ENCODE measurements at places on chromosomes 2 and 18.
A peak's percentile ranks its signal among the peaks of the same experiment; 100 is the strongest.

GRCh38 chr2:128373451-128374000, 54.9 kb upstream of the HS6ST1 start:
- no peaks in the 10 kb centered on the region for H3K36me3 ChIP-seq
- H3K27me3 ChIP-seq = peaks cover 18% of the 10 kb centered on the region
- H3K4me1 ChIP-seq = peaks cover 13% of the 10 kb centered on the region
- H3K4me3 ChIP-seq = no peak overlapping the region
- H3K27ac ChIP-seq = no peak overlapping the region
- no peak for DNase-seq

DNA sequence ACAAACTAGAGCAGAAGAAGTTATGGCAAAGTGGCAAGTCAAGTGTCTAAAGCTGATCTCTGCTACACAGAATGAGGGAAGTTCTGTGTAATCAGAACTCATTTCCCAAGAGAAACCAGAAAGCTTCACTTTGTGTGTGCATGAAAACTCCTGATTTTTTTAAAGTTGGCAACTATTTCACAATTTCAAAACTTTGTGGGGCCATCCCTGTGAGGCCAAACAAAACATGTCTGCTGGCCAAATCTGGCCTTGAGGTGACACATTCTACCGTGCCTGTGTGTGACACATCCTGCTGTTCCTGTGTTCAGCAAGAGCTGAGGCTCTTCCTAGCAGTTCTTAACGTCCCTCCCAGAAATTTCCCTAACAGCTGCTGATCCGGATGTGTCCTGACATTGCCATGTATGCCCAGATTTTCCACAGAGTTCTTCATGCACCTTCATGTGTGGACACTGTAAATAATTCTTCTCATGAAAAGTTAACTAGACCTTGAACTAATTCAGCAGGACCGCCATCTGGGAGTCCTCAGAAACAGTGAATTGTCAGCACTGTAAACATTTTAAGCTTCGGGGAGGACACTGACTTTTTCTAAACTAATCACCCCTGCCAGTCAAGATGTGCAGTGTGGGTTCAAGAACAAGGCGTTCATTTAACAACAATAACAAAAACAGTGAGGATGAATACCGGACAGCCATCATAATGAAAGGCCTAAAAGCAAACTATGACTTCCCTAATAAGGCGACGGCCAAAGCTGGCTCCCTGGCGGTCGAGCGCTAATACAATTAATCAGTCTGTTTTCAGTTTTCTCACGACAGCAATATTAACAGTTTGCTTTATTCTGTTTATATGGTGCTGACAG, 99.0 kb downstream of the PLEKHM3 start:
- H3K27ac ChIP-seq = no peak overlapping the region
- H3K27me3 ChIP-seq = no peaks in the 10 kb centered on the region
- DNase-seq = no peak
- peaks cover 2% of the 10 kb centered on the region for H3K36me3 ChIP-seq
- H3K4me1 ChIP-seq = peaks cover 14% of the 10 kb centered on the region

- DNase-seq = no peak
- no peak overlapping the region for H3K27ac ChIP-seq
- H3K27me3 ChIP-seq = peaks cover 12% of the 10 kb centered on the region
- no peak overlapping the region for H3K4me3 ChIP-seq
- no peaks in the 10 kb centered on the region for H3K4me1 ChIP-seq
- H3K36me3 ChIP-seq = no peaks in the 10 kb centered on the region
Measured at GRCh38 chr18:74577019-74577418, 20.7 kb upstream of the ZNF407 start.

GRCh38 chr18:53843113-53843760, 381.2 kb downstream of the MBD2 start:
- no peaks in the 10 kb centered on the region for H3K36me3 ChIP-seq
- H3K27ac ChIP-seq = no peak overlapping the region
- H3K4me1 ChIP-seq = no peaks in the 10 kb centered on the region
- no peak for DNase-seq
- no peaks in the 10 kb centered on the region for H3K27me3 ChIP-seq

GRCh38 chr2:232417489-232417888, 10.8 kb downstream of the ALPG start:
- H3K4me3 ChIP-seq = no peak overlapping the region
- no peak overlapping the region for H3K27ac ChIP-seq
- peaks cover 17% of the 10 kb centered on the region for H3K4me1 ChIP-seq
- H3K27me3 ChIP-seq = peaks cover 71% of the 10 kb centered on the region
- DNase-seq = no peak
- H3K36me3 ChIP-seq = no peaks in the 10 kb centered on the region

- H3K36me3 ChIP-seq = no peaks in the 10 kb centered on the region
- no peak overlapping the region for H3K4me3 ChIP-seq
- H3K27me3 ChIP-seq = no peaks in the 10 kb centered on the region
- H3K27ac ChIP-seq = no peak overlapping the region
Measured at GRCh38 chr2:39570130-39570555, 95.6 kb upstream of the TMEM178A start.

DNA sequence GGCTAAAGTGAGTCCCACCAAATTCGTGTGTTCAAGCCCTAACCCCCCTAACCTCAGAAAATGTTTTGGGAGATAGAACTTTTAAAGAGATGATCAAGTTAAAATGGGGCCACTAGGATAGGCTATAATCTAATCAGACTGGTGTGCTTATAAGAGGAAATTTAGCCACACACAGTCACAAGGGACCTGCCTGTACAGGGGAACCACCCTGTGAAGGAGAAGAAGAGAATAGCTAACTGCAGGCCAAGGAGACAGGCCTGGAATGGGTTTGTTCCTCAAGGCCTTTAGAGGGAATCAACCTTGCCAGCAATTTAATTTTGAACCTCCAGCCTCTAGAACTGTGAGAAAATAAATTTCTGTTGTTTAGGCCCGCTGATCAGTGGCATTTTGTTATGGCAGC, 36.0 kb upstream of the TANK start:
- DNase-seq = no peak
- H3K36me3 ChIP-seq = no peaks in the 10 kb centered on the region
- H3K4me1 ChIP-seq = peaks cover 13% of the 10 kb centered on the region
- H3K27ac ChIP-seq = no peak overlapping the region
- no peaks in the 10 kb centered on the region for H3K27me3 ChIP-seq
- H3K4me3 ChIP-seq = no peak overlapping the region

DNA sequence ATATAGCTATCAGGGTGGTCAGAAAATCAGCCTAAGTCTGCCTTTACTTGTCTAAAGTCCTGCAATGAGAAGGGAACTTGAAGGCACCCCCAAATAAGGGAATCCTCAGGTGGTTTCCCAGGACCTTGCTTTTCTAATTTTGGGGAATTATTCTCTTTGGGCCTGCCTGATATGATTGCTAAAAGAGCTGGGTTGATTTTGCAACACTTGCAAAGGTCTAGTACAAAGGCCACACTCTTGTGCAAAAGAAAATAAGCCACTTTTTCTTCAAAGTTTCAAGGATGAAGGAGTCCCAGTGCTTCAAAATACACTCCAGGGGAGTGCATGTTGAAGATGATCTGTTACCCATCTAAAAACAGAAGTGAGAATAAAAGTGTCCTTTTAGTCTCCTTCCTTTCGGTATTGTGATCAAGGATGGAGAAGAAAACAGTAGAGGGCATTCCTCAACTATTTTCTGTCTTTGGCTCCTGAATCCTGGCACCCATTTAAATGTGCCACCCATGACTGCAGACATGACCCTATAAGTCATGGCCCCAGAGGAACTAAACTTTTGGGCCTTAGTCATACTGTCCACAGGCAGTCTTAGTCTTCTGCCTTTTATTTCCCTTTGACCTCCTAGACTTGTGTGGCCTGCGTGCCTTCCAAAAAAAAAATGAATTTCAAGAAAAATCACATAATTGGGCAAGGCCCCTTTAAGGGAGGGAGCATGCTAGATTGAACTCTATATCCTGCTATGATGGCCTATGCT, 5.1 kb downstream of the SULT1C3 start:
- no peak for DNase-seq
- peaks cover 7% of the 10 kb centered on the region for H3K27me3 ChIP-seq
- H3K27ac ChIP-seq = no peak overlapping the region
- H3K4me1 ChIP-seq = no peaks in the 10 kb centered on the region

- no peaks in the 10 kb centered on the region for H3K4me1 ChIP-seq
- DNase-seq = no peak
- H3K27me3 ChIP-seq = no peaks in the 10 kb centered on the region
- H3K4me3 ChIP-seq = no peak overlapping the region
Measured at GRCh38 chr2:171741189-171741588, 53.9 kb downstream of the DYNC1I2 start.

GRCh38 chr2:19753314-19753713, 148.5 kb downstream of the TTC32 start:
- no peaks in the 10 kb centered on the region for H3K4me1 ChIP-seq
- H3K36me3 ChIP-seq = no peaks in the 10 kb centered on the region
- DNase-seq = no peak
- H3K4me3 ChIP-seq = no peak overlapping the region
- H3K27ac ChIP-seq = no peak overlapping the region

DNA sequence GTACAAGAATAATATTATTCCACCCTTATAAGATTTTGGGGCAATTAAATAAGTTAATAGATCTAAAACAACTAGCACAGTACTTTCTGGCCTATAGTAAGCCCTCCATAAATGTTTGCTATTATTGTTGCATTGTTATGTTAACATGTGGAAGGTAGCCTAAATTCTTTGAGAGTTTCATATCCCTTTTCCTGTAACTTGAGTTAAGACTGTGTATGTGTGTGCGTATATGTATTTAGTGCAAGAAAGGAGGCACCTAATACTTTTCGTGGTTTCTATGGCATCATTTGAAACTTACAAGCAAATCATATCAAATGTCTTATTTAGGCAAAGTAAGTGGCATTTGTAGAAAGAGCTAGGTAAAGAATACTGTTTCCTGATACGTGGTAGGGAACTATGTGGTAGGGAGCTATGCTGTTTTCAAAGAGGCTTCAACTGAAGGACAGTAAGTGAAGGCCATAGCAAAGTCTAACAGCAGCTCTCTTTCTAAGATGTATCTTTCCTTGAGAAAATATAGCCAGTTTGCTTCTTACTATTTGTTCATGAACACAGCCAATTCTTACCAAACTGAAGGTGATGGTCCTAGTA, 36.8 kb upstream of the C2orf74 start:
- H3K36me3 ChIP-seq = peaks cover 3% of the 10 kb centered on the region
- no peaks in the 10 kb centered on the region for H3K4me1 ChIP-seq
- H3K27ac ChIP-seq = no peak overlapping the region
- no peak overlapping the region for H3K4me3 ChIP-seq
- H3K27me3 ChIP-seq = no peaks in the 10 kb centered on the region

DNA sequence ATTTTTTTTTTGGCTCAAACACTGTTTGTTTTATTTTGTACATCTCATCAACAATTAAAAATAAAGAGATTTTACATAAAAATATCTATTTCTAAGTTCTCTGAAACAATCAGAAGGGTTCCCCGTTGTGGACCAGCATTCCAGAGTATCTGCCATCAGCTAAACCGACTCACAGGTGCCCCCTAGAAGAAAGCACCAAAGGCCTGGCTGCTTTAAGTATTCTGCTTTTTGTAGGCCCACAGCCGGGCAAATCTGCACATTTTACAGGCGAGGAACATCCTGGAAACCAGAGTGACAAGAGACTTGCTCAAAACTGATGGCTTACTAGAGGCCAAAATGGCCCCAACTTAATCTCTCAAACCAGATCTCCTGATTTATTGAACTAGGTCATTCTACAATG, 82.2 kb upstream of the SETBP1 start:
- no peak overlapping the region for H3K27ac ChIP-seq
- no peaks in the 10 kb centered on the region for H3K27me3 ChIP-seq
- H3K36me3 ChIP-seq = no peaks in the 10 kb centered on the region
- H3K4me3 ChIP-seq = no peak overlapping the region

- no peak for DNase-seq
- no peak overlapping the region for H3K4me3 ChIP-seq
- no peaks in the 10 kb centered on the region for H3K4me1 ChIP-seq
- H3K36me3 ChIP-seq = no peaks in the 10 kb centered on the region
- H3K27ac ChIP-seq = no peak overlapping the region
- no peaks in the 10 kb centered on the region for H3K27me3 ChIP-seq
Measured at GRCh38 chr18:68431111-68431921, 283.6 kb downstream of the TMX3 start.

GRCh38 chr2:62197011-62197924, 1.4 kb downstream of the B3GNT2 start:
- H3K4me1 ChIP-seq = peaks cover 38% of the 10 kb centered on the region
- H3K36me3 ChIP-seq = peaks cover 35% of the 10 kb centered on the region
- peak overlapping the region; percentile 89 for H3K4me3 ChIP-seq
- peak overlapping the region; percentile 97 for H3K27ac ChIP-seq
- no peaks in the 10 kb centered on the region for H3K27me3 ChIP-seq

GRCh38 chr2:84653302-84653701, 137.0 kb downstream of the DNAH6 start:
- no peak for DNase-seq
- H3K36me3 ChIP-seq = peaks cover 33% of the 10 kb centered on the region
- H3K27ac ChIP-seq = peak overlapping the region; percentile 21
- peaks cover 58% of the 10 kb centered on the region for H3K4me1 ChIP-seq

- H3K27ac ChIP-seq = no peak overlapping the region
- H3K27me3 ChIP-seq = no peaks in the 10 kb centered on the region
- DNase-seq = no peak
- no peaks in the 10 kb centered on the region for H3K36me3 ChIP-seq
- no peaks in the 10 kb centered on the region for H3K4me1 ChIP-seq
Measured at GRCh38 chr2:47708801-47709499, 74.0 kb upstream of the MSH6 start.

- no peak for DNase-seq
- H3K36me3 ChIP-seq = no peaks in the 10 kb centered on the region
- no peak overlapping the region for H3K27ac ChIP-seq
- no peak overlapping the region for H3K4me3 ChIP-seq
Measured at GRCh38 chr2:187936228-187936627, 355.4 kb upstream of the GULP1 start.

- no peaks in the 10 kb centered on the region for H3K4me1 ChIP-seq
- H3K27me3 ChIP-seq = no peaks in the 10 kb centered on the region
- no peak overlapping the region for H3K27ac ChIP-seq
- H3K36me3 ChIP-seq = no peaks in the 10 kb centered on the region
- no peak for DNase-seq
Measured at GRCh38 chr2:125516496-125517109, 1139.4 kb upstream of the GYPC start.

- peak overlapping the region; percentile 99 for H3K4me3 ChIP-seq
- peak overlapping the region; percentile 99 for H3K27ac ChIP-seq
- peak; percentile 76 for DNase-seq
- H3K27me3 ChIP-seq = no peaks in the 10 kb centered on the region
- peaks cover 39% of the 10 kb centered on the region for H3K36me3 ChIP-seq
Measured at GRCh38 chr18:49814147-49814499, 790 bp upstream of the ACAA2 start.

- no peak overlapping the region for H3K4me3 ChIP-seq
- H3K4me1 ChIP-seq = no peaks in the 10 kb centered on the region
- no peak overlapping the region for H3K27ac ChIP-seq
Measured at GRCh38 chr2:166365239-166365638, 10.5 kb downstream of the SCN9A start.

Measured in activated naive CD8-positive, alpha-beta T cell treated with anti-CD3 and anti-CD28 coated beads for 36 hours (primary cell).